ENCODE measurements at places on chromosomes 1 and 21.

- DNase-seq, result no peak
Observed at GRCh38 chr1:81921344-81921743, 120.6 kb downstream of the ADGRL2 start.

GRCh38 chr21:46199436-46200373 lies 15.4 kb upstream of the SPATC1L start:
- no peak for DNase-seq

GRCh38 chr1:91754816-91755580 lies 131.0 kb downstream of the TGFBR3 start:
- no peak for DNase-seq

DNA sequence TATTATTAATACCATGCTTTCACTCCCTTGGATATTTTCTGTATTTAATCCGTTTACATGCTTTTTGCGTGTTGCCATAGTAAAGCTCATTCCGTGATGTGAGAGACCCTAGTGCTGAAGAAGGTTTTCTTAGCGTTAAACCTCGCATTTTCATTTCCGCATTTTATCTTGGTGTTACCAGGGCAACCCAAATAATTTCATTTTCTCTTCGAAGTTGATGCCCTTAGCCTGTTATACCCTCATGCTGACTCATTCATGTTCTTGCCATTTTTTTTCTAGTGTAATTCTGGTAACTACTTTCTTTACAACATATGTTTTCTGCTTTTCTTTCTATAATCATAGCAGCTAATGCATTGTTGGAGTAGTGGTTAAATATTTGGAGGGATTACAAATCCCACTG lies 37.2 kb downstream of the LRRC8C start:
- DNase-seq, result peak; percentile 63

GRCh38 chr1:119506941-119507340 lies at the start of gene HSD3B1:
Gene HSD3B1, plus strand, starts transcription at chr1:119507210. Its CDS starts 267 bp downstream, at chr1:119507477.
- DNase-seq, result no peak

DNA sequence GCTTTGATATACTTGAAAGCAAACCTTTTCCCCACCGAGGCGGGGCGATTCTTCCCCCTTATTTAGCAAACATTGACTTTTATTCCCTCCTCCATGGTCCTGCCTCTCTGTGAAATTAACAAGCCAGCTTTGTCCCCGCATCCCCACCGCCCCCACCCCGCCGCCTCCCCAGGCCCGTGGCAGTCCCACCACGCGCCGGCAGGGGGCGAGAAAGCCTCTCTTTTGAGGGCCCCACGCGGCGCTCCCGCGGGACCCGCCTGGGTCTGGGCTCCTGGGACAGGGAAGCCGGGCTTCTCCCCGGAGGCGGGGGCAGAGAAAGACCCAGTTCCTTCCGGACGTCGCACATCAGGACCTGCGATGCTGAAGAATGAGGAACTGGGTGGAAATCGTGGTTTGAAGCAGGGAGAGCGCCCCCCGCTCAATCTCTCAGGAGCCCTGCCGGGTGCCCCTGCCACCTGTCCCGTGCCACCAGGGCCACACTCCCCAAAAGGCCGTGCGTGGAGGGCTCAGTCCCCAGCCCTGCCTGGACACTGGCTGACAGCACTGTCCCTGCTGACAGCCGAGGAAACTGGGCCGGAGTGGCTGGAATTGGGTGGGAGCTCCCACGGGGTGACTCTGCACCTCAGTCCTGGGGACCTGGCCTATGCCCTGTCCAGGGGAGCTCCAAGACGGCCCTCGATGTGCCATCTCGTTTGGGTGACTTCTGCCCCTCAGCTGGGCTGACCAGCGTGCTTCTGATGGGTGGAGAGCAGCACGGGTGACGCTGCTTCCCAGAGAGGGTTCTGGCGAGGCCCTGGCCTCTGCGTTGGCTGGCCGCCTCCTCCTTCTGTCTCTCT lies 8.6 kb upstream of the ACTRT2 start:
- DNase-seq, result no peak

DNA sequence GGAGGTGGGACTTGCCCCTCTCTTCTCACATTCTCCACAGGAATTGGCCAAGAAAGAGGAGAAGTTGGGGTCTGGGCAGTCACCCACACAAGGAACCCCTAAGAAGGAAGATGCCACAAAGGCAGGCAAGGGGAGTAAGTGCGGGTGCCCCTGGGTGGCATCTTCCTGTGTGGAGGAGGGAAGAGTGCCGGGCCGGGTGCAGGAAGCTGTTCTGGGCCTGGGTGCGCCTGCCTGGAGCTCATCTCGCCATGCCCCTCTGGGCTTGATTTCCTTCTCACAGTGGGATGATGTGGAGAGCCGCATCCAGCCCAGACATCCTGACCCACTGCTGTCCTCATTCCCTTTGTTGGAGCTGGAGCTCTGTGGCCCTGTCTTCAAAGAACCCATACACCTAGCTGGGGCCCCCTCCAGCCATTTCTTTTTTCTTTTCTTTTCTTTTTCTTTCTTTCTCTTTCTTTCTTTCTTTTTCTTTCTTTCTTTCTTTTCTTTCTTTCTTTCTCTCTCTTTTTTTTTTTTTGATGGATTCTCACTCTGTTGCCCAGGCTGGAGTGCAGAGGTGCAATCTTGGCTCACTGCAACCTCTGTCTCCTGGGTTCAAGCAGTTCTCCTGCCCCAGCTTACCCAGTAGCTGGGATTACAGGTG lies 9.3 kb downstream of the LRRC71 start:
- no peak for DNase-seq

DNA sequence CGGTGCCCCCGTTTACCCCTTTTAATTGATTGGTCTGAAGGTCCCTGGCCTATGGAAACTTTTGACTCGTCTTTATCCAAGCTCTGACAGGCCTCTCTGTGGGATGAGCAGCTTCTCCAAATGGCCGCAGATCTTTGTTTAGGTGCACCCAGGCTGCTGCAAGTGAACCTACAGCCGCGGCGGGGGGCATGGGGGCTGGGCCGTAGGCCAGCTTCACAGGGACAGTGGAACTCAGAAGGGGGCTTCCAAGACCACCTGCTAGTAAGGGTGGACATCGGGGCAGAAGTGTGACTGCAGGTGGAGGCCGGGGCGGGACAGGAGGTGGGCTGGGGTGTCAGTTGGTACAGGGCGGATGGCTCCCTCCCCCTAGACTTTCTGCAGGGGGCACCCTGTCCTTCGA lies 257.5 kb downstream of the SIPA1L2 start:
- DNase-seq, result no peak
